Activated naive CD8-positive, alpha-beta T cell treated with anti-CD3 and anti-CD28 coated beads for 36 hours (primary cell): ENCODE measurements at places on chromosomes 1 and 21. TPM values are rescaled to one million over a fixed set of nuclear protein-coding genes. Genes with fewer than 3 reads are reported as not detected.
A peak's percentile ranks its signal among the peaks of the same experiment; 100 is the strongest.

GRCh38 chr21:28953247-28953646 is 39.4 kb downstream of the LTN1 start:
- peaks cover 15% of the 10 kb centered on the region for H3K4me1 ChIP-seq
- H3K27me3 ChIP-seq = no peaks in the 10 kb centered on the region
- H3K27ac ChIP-seq = no peak overlapping the region
- peaks cover 28% of the 10 kb centered on the region for H3K36me3 ChIP-seq
- H3K4me3 ChIP-seq = no peak overlapping the region

- no peaks in the 10 kb centered on the region for H3K27me3 ChIP-seq
- no peaks in the 10 kb centered on the region for H3K36me3 ChIP-seq
- H3K27ac ChIP-seq = no peak overlapping the region
- no peaks in the 10 kb centered on the region for H3K4me1 ChIP-seq
Observed at GRCh38 chr1:215321802-215322201, 239.3 kb downstream of the KCNK2 start.

DNA sequence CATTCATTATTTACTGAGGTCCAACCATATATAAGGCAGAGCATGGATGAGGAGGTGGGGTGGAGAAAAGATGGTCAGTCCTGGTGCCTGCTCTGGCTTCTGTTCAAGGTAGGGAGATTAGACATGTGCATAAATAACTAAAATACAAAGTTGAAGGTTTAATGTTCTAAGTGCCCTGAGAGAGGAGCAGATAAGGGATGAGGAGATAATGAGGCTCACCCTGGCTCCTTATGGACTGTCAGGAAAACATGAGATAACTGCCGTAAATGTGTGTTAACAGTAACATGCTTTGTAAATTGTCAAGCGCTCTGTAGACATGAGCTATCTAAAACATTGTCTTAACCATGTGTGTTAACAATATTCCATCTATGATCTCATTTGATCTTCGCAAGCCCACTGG is 474.6 kb upstream of the USP24 start:
- H3K4me3 ChIP-seq = no peak overlapping the region
- peaks cover 20% of the 10 kb centered on the region for H3K27me3 ChIP-seq
- H3K36me3 ChIP-seq = no peaks in the 10 kb centered on the region
- no peak overlapping the region for H3K27ac ChIP-seq
- no peak for DNase-seq
- no peaks in the 10 kb centered on the region for H3K4me1 ChIP-seq

GRCh38 chr1:179012038-179012437 is 13.7 kb upstream of the FAM20B start:
- no peak overlapping the region for H3K4me3 ChIP-seq
- no peak overlapping the region for H3K27ac ChIP-seq
- DNase-seq = no peak
- no peaks in the 10 kb centered on the region for H3K36me3 ChIP-seq
- H3K4me1 ChIP-seq = no peaks in the 10 kb centered on the region

GRCh38 chr1:150999051-150999674 is 7.5 kb downstream of the MINDY1 start:
- peak overlapping the region; percentile 16 for H3K27ac ChIP-seq
- H3K4me3 ChIP-seq = no peak overlapping the region
- peak; percentile 22 for DNase-seq
- H3K36me3 ChIP-seq = peaks cover 6% of the 10 kb centered on the region
- no peaks in the 10 kb centered on the region for H3K27me3 ChIP-seq

DNA sequence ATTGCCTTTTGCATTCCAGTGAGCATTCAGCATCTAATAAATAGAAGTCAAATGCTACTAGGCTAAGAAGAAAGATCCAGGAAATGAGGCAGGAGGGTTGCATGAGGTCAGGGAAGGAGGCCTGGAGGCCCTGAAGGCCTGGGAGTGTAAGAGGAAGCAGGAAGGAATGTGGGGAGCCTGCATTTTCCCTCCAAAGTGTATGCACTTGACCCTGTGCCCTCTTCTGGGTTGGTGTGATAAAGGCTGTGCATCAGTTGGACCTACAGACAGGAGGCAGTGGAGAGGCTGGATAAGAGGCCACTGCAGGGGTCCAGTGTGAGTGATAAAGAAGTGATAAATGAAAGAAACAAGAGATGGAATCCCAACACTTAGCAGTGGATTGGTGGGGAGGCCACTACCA is 20.4 kb downstream of the KIAA1614 start:
- H3K4me3 ChIP-seq = no peak overlapping the region
- H3K4me1 ChIP-seq = peaks cover 4% of the 10 kb centered on the region
- H3K27me3 ChIP-seq = peaks cover 7% of the 10 kb centered on the region

- DNase-seq = no peak
- no peak overlapping the region for H3K27ac ChIP-seq
- H3K36me3 ChIP-seq = no peaks in the 10 kb centered on the region
- H3K4me1 ChIP-seq = peaks cover 58% of the 10 kb centered on the region
- no peaks in the 10 kb centered on the region for H3K27me3 ChIP-seq
Observed at GRCh38 chr21:45887788-45888187, 93.8 kb upstream of the COL6A1 start.

DNA sequence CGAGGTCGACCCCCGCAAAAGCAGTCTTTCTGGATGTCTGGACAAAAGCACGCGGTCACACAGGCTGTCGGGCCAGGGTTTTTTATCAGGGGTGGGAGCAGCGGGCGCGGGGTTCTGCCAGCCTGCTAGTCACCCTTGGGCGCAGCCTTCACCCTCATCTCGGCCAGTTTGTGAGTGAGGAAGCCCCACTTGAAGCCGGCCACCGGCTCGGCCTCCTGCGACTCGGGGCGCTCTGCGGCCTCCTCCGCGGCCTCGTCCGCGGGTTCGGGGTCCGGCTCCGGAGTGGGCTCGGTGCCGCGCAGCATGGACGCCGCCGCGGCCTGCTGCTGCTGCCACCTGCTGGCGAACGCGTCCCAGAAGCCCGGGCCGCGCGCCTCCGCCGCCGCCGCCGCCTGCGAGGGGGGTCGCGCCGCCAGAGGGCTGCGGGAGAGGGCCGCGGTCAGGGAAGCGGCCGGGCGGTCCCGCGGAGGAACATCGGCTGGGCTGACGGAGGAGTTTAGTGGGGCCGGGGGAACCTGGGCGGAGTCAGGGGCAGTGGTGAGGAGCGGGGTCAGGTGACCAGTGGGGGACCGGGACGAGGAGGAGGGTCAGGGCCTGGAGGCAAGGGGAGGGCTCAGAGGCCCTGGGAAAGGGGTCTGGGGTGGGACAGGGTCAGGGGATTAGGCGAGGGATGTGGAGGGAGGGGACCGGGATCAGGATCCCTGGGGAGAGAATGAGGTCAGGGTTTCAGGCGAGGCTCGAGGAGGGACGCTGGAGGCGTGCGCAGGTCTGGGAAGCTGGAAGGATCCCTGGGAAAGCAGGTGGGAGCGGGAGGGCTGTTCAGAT is 4.5 kb downstream of the C1orf232 start:
- H3K36me3 ChIP-seq = no peaks in the 10 kb centered on the region
- peak; percentile 72 for DNase-seq
- no peak overlapping the region for H3K27ac ChIP-seq
- peaks cover 20% of the 10 kb centered on the region for H3K4me1 ChIP-seq

DNA sequence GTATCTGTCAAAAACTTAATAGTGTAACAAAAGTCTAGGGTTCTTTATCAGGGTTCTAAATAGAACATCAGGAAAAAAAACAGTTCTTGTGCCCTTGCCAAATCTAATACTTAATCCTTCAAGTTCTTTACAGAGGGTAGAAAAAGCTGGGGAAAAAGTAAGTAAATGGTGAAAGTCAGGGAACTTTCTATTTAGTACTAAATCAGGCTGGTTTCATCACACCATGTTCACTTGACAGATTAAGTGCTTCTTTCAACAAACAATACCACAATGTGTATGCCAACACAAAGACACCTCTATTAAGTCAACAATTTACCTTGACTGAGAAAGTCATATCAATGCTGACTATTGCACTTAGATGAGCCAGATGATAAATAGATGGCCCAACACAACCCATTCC is 9.7 kb downstream of the DBT start:
- H3K4me3 ChIP-seq = no peak overlapping the region
- peaks cover 20% of the 10 kb centered on the region for H3K4me1 ChIP-seq
- no peak overlapping the region for H3K27ac ChIP-seq
- peaks cover 13% of the 10 kb centered on the region for H3K36me3 ChIP-seq
- H3K27me3 ChIP-seq = no peaks in the 10 kb centered on the region

DNA sequence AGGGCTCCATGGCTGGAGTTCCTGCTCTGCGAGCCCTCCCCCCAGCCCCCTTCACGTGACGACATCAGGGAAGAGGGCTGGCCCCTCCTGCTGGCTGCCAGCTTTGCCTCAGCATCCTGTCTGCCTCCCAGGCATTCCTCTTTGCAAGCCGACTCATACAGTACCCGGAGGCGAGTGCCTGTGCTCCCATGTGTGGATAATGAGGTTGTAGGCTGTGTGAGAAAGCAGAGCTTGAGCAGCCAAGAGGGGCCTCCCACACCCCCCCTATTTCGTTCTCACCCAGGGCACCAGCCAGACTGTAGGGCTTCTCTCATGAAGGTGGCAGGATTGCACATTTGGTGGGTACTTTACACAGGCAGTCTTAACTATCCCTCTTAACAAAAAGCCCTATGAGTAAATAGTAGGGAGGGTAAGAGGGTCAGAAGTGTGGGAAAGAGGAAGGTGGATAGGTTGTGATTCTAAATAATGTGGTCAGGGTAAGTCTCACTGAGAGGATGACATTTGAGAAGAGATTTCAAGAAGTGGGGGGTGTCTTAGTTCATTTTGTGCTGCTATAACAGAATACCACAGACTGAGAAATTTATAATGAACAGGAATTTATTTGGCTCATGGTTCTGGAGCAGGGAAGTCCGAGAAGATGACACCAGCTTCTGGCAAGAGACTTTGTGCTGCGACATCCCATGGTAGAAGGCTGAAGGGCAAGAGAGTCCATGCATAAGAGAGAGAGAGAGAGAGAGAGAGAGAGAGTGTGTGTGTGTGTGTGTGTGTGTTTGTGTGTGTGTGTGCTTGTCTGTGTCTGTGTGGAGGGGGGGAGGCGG is 113.5 kb downstream of the OMA1 start:
- no peak overlapping the region for H3K27ac ChIP-seq
- DNase-seq = no peak
- H3K27me3 ChIP-seq = no peaks in the 10 kb centered on the region
- H3K36me3 ChIP-seq = peaks cover 2% of the 10 kb centered on the region

The AMIGO1 gene
- total RNA-seq = 2.1 TPM

The CRABP2 gene
- total RNA-seq = 1.6 TPM

The GUCA2A gene
- not detected for total RNA-seq
